ENCODE measurements at places on chromosomes 7 and 10. TPM values are rescaled to one million over a fixed set of nuclear protein-coding genes. Genes with fewer than 3 reads are reported as not detected.

The OPN4 gene
- not detected for total RNA-seq

The CACNA2D1 gene
- total RNA-seq = not detected

The WNT8B gene
- not detected for total RNA-seq

The ASB4 gene
- not detected for total RNA-seq

GRCh38 chr7:23333671-23334246, 34.6 kb downstream of the MALSU1 start:
- peaks cover 9% of the 10 kb centered on the region for H3K27me3 ChIP-seq
- no peak overlapping the region for H3K4me3 ChIP-seq
- peaks cover 2% of the 10 kb centered on the region for H3K4me1 ChIP-seq
- no peak for DNase-seq
- no peaks in the 10 kb centered on the region for H3K36me3 ChIP-seq

- peaks cover 18% of the 10 kb centered on the region for H3K27me3 ChIP-seq
- no peak overlapping the region for H3K4me3 ChIP-seq
- no peak overlapping the region for H3K27ac ChIP-seq
- H3K36me3 ChIP-seq = no peaks in the 10 kb centered on the region
- DNase-seq = no peak
These were observed 68.0 kb upstream of the CDCA7L start for GRCh38 chr7:22013711-22014110.

GRCh38 chr7:152859781-152860191, 100.2 kb downstream of the ACTR3B start:
- H3K36me3 ChIP-seq = peaks cover 10% of the 10 kb centered on the region
- no peaks in the 10 kb centered on the region for H3K27me3 ChIP-seq
- H3K27ac ChIP-seq = no peak overlapping the region
- peaks cover 3% of the 10 kb centered on the region for H3K4me1 ChIP-seq
- no peak for DNase-seq

- peaks cover 2% of the 10 kb centered on the region for H3K36me3 ChIP-seq
- no peak overlapping the region for H3K27ac ChIP-seq
- peaks cover 16% of the 10 kb centered on the region for H3K27me3 ChIP-seq
- H3K4me1 ChIP-seq = no peaks in the 10 kb centered on the region
- DNase-seq = no peak
These were observed 396.1 kb downstream of the ZNF33B start for GRCh38 chr10:42242135-42242805.

DNA sequence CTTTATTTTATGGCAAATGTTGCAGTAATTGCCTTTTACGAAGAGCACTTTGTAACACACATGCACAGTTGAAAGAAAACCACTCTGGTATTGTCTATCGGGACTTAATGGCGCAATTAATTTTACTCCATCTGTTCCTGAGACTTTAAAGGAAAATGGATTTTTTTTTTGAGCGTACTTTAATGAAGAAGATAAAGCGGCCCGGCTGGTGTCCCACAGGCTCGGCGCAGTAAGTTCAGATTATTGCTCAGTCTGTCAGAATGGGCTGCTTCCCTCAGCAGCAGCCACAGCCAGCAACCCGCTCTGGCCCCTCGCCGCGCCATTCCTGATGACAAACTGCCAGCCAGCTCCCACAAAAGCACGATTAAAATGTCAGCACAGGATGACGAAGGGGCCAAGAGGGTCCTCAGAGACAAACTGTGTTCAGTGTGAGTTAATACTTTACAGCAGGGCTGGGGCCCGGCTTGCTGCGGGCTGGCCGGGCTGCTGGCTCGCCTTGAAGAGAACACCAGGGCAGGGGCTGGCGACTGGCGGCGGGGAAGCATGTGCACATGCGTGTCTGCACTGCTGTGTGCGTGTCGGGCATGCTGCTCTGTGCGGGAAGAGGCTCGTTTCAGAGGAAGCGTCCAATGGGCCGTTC, 501.0 kb upstream of the GALNT17 start:
- H3K4me1 ChIP-seq = peaks cover 6% of the 10 kb centered on the region
- H3K36me3 ChIP-seq = no peaks in the 10 kb centered on the region
- no peak overlapping the region for H3K4me3 ChIP-seq

GRCh38 chr7:5053175-5053574, 7.5 kb downstream of the RBAK start:
- H3K27ac ChIP-seq = no peak overlapping the region
- no peaks in the 10 kb centered on the region for H3K27me3 ChIP-seq
- no peak for DNase-seq
- H3K4me3 ChIP-seq = no peak overlapping the region
- H3K36me3 ChIP-seq = peaks cover 92% of the 10 kb centered on the region
- H3K4me1 ChIP-seq = peaks cover 20% of the 10 kb centered on the region

- DNase-seq = no peak
- H3K36me3 ChIP-seq = no peaks in the 10 kb centered on the region
- peaks cover 7% of the 10 kb centered on the region for H3K27me3 ChIP-seq
- H3K4me3 ChIP-seq = no peak overlapping the region
- no peaks in the 10 kb centered on the region for H3K4me1 ChIP-seq
These were observed 144.3 kb downstream of the KCNMA1 start for GRCh38 chr10:77493239-77493806.

GRCh38 chr7:158183431-158183830, 404.2 kb downstream of the PTPRN2 start:
- no peak overlapping the region for H3K27ac ChIP-seq
- H3K36me3 ChIP-seq = no peaks in the 10 kb centered on the region
- no peaks in the 10 kb centered on the region for H3K4me1 ChIP-seq
- H3K27me3 ChIP-seq = peaks cover 11% of the 10 kb centered on the region

GRCh38 chr7:27453702-27454405, 208.8 kb downstream of the HIBADH start:
- peaks cover 28% of the 10 kb centered on the region for H3K27me3 ChIP-seq
- H3K4me1 ChIP-seq = no peaks in the 10 kb centered on the region
- no peak for DNase-seq
- H3K27ac ChIP-seq = no peak overlapping the region

- no peak within 1 kb of the TSS for H3K27ac ChIP-seq
- peaks cover 8% of the 10 kb centered on the region for H3K4me1 ChIP-seq
- no peak for DNase-seq
- H3K27me3 ChIP-seq = peaks cover 67% of the 10 kb centered on the region
- H3K4me3 ChIP-seq = no peak within 1 kb of the TSS
These were observed at the start of gene ELN for GRCh38 chr7:74027683-74028320. Gene ELN, plus strand, starts transcription at chr7:74028173. Its CDS starts 15 bp downstream, at chr7:74028188.
